Naive thymus-derived CD8-positive, alpha-beta T cell (primary cell): ENCODE measurements at places on chromosomes 3 and 15.

DNA sequence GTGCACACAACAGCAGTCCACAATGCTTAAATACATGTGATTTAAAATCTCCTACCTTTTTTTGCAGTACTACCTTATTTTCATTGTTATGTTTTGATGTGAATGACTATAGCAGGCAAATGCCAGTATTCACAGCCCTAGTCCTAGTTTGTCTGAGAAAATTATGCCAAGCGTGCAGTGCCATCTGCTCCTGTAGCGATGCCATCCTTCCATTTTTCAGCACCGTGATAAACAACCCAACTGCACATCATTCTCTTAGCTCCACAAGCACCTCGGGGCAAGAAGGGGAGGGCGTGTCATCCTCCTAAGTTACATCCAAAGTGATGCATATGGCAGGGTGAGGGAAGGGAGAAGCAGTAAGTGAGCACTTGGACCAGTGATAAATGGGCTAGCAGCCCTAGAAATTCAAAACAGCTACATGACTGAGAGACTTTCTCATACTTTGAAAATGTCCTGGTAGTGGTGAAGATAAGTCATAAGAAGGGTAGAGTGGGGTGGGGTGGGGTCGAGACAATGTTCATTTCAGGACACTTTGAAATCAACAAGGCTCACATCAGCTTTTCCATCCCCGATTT, 198.8 kb downstream of the LSAMP start:
- DNase-seq = no peak

- no peak for DNase-seq
Measured at GRCh38 chr3:182650568-182651128, 142.7 kb upstream of the ATP11B start.

DNA sequence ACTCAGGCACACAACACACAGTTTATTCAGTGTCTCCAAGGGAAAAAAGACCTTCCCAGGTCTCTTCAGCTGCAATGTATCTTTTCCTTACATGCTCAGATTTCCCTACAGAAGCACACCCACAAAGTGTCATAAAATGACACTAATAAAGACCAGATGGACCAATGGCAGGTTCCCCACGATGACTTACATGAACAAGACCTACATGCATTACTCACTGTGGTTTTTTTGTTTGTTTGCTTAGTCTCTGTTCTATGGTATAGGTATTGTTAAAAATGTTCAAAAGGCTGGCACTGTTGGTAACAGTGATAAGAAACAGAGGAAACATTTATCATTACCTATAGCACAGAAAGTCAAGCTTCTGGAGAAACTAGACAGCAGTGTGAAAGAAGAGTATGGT, 318.2 kb upstream of the TMCO5A start:
- no peak for DNase-seq

- DNase-seq = no peak
Measured at GRCh38 chr3:43490640-43491185, 131.1 kb downstream of the ANO10 start.

- DNase-seq = no peak
Measured at GRCh38 chr3:146313031-146313745, 62.3 kb upstream of the PLSCR4 start.

- no peak for DNase-seq
Measured at GRCh38 chr3:114122027-114122709, 56.7 kb downstream of the DRD3 start.

GRCh38 chr15:64205202-64205601, 42.4 kb upstream of the PPIB start:
- DNase-seq = no peak

GRCh38 chr3:73621388-73621787, 3.4 kb downstream of the PDZRN3 start:
- DNase-seq = no peak

DNA sequence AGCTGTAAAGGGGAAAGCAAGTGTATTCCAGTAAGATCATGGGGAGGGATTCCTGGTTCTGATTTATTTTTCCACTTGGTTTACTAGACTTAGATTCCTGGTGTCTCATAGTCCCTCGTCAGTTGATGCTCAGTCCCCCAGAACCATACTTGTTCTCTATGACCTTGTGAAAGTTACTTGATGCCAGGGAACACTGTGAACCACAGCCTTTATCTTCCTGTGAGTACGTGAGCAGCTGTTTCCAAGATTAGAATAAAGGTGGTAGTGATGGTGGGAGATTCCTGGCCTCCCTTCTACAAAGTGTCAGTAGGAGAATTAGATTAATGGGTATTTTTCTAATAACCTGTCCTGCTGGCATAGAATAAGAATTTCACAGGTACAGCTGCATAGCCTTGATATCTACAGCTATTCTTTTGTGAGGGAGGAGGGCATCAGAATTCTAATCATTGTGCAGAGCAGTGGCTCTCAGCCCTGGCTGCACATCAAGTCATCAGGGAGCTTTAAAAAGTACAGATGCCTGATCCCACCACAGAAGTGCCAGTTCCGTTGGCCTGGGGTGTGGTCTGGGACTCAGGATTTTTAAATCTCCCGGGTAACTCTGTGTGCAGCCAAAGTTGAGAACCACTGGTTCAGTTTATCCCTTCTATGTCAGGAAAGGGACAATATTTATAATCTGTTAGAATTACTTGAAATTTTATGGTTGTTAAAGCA, 20.0 kb downstream of the GPD1L start:
- DNase-seq = no peak

DNA sequence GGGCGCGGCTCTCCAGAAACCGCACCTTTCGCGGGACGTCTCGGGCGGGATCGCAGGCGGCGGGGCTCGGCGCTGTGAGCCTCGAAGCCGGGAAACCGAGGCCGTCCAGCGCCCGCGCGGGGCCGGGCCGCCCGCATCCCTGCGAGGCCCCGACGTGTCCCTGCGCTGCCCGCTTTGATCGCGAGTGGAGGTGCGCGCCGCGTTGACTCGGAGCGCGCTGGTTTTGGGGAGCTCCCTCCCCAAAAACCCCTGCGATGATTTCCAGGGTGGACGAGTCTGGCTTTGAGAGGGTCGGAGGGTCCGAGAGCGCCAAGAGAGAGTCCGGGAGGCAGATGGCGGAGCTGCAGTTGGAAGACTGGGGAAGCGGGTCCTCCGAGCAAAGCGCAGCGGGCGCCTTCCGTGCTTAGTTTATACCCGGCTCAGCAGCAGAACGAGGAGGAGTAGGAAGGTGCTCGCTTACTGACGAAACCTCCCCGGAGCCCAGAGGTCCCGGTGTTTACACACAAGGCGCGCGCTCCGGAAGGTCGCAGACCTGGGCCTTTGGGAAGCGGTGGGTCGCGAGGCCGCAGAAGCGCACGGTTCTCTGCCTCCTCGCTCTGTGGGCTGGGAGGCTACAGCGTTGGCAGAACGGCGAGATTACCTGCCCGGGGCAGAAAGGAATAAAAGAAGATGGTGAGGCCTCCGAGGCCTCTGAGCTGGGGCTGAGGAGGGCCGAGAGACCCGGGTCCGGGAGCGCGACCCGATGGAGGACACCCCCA, 687 bp downstream of the ALDH1A3 start:
- no peak for DNase-seq
